ENCODE measurements at places on chromosomes 6 and 20.
A peak's percentile ranks its signal among the peaks of the same experiment; 100 is the strongest.

DNA sequence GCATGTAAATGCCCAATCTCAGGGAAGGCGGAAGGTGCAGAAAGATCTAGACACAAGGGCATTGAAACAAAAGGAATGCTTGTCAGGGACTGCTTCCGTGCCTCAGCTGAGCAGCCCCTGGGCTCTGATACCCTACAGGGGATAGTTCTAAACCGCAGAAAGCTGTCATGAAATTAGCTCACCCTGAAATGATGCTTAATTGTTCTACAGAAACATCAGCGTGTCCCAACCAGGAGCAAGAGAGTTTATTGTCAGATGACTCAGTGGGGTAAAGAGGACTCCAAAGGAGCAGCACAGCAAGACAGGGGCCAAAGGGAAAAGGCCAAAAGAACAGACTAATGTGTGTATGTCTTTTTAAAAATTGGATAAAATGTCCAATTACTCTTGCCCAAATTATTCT is 258.4 kb upstream of the JARID2 start:
- no peak for DNase-seq

DNA sequence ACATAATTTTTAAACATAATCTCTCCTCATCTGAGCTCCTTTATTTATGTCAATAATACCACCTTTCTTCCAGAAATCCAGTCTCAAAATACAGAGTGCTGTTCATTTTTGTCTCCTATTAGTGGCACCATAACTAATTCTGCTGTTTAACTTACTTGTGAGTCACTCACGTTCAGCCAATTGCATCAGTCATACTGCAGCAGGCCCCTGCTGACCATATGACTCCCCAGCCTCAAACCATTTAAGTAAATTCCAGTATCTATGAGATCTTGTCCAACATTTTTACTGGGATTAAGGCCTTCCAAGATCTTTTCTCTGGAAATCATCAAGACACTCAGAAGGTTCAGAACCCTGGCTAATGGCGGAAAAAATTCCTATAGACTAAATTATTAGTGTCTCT is 982.2 kb upstream of the MAP3K7 start:
- DNase-seq: no peak

DNA sequence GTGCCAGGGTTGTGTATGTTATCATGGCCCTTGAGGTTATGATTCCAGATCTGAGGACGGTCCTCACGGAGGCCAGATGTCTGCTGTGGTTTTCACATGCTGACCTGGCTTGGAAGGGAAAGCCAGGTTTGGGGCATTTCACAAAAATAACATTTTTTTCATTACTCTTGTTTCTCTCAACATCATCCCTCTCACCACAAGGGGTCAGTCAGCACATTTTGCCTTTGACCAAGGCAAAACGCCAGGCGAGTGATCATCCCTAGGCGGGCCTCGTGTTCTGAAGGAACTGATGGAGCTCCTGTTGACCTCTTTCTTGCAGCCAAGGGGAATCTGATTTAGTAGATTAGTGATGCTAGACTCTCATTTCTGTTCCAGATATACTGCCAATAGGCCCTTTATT is 133.5 kb downstream of the TBC1D7 start:
- DNase-seq: no peak

- no peak for DNase-seq
These were observed 31.6 kb downstream of the CNR1 start for GRCh38 chr6:88134575-88134974.

DNA sequence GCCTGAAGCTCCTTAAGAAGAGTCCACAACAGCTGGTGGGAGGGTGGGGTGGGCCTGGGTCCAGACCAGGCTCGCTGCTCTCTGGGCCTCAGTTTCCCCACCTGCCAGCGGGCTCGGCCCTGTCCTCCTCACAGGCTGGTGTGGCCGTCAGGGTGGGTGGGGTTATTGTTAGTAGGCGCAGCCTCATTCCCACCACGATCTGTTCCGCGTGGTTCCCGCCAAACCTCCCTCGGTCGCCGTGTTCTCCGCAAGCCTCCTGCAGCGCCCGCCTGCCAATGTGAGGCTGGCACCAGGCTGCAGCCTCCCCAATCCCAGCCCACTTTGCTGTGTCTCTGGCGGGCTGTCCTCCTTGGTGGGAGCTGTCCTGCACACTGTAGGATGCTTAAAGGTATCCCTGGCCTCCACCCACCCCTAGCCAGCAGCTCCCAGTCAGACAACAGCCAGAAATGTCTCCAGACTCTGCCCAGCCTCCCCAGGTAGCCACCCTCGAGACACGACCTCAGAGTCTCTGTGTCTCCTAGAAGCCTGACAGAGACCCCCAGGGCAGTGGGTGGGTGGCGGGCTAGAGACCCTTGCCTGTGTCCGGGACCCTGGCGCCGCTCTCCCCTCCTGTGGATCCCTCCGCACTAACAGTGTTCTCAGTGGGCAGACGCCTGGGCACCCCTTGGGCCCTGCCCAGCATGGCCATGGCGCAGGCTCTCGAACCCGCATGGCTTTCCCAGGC is 15.3 kb downstream of the SLC17A9 start:
- DNase-seq: no peak

DNA sequence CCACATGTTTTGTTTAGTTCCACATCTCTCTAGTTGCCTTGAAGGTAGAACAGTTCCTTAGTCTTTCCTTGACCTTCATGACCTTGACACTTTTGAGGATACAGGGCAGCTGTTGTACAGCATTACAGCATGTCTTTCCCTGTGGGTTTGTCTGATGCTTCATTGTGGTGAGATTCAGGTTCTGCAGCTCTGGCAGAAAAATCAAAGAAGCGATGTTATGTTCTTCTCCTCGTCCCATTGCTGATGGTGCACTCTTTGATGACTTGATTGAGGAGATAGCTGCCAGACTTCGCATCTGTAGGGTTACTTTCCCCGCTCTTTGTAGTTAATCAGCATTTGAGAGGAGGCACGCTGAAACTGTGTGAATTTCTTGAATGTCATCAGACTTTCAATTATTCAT is 12.0 kb downstream of the CEBPB start:
- no peak for DNase-seq

DNA sequence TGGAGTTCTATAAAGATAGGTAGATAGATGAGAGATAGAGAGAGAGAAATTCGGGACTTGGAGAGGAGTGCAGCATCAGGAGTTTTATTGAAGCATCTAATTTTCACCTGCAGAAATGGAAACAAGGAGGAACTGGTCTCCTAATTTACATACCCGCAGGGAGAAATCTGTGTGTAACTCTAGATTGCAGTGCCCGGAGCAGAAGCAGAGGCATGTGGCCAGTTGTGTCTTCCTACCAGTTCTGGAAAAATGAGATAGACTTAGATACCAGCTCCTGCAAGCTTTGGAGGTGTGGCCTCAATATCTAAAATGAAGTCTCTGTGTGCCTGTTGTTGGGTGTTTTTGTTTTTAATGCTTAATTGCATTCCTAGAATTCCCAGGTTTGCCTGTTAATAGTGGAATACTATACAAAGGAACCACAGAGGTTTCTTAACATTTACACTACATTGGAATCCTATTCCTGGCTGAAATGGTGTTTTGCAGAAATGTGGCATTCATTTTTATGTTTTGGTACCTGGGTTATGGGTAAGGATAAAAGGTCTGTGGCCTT is 57.4 kb downstream of the DTD1 start:
- no peak for DNase-seq

DNA sequence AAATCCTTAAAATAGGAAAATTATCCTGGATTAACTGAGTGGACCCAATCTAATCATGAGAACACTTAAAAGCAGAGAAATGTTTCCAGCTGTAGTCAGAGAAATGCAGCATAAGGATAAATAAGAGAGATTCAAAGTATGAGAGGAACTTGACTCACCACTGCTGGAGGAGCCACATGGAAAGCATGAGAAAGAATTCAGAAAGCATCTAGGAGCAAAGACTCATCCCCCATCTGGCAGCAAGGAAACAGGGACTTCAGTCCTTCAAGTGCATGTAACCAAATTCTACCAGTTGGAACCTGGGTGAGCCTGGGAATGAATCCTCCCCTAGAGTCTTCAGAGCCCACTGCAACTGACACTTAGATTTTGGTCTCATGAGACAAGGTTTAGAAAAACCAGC is 33.7 kb downstream of the RNF146 start:
- no peak for DNase-seq

DNA sequence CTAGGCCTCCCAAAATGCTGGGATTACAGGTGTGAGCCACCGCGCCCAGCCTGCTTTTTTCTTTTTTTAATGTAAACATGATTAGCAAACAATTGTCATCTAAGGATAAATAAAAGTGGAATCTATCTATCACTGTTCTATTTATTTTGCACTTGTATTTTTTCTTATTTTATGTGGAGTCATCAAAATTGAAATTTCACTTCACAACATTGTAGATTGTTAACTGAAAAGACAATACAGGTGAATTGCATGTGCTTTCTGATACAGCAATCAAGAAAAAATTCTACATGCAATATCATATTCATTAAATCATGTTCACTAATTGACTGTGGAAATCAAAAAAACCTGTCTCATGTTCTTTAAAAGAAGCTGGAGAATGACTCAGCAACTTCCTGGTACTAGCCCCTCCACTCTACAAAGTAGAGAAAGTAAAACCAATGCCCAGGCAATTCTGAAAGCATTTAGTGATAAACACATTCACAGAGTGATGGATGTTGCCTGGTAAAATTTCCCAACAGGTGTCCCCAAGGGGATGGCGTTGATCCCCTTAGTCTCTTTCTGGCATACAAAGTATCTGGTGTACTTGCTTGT is 10.7 kb upstream of the RFX6 start:
- no peak for DNase-seq

DNA sequence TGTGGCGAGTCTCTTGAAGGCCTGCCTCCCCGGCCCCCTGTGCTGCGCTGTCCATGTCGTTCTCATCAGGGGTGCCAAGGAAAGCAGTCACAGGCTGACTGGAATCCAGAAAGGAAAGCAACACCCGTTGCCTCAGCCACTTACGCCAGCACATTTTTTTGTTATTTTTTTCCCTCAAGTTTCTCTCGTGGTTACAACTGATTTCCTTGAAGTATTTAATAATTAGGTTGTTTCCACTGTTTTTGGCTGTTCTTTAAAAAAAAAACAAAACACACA is 17.9 kb upstream of the SLC22A1 start:
- no peak for DNase-seq

DNA sequence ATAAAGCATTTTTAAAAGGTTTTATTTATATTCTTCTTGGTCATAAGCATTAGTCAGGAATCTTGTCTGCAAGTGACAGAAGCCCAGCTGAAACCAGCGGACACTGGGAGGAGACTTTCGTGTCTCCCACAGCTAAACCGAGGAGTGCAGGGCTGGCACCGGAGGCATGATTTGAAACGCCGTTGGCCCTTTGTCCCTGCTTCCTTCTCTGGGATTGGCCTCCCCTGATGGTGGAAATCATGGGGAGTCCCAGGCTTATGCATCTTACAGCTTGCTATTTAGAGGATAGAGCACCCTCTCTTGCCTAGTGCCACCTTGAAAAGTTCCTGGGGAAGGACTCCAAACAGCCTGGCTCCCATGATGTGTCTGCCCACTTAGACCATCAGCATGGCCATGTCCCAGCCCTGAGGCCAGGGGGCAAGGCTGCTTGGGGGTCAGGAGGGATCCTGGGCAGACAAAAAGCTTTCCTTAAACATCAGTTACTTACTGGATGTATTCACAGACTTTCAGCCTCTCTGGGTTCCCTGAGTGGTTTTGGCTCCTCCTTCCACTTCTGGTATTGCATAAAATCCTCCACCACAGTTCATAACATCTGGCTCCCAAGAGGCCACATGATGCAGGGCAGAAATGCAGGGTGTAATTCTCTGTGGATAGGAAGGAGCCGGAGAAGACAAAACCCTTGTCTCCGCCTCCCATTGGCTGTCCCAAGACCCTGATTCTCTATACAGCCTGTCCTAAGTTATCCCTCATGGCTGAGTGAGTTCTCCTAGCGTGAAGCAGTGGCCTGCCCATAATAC is 49.3 kb upstream of the INSM1 start:
- DNase-seq: peak; percentile 18

GRCh38 chr6:90003941-90004340 is 109.7 kb downstream of the GJA10 start:
- DNase-seq: no peak

DNA sequence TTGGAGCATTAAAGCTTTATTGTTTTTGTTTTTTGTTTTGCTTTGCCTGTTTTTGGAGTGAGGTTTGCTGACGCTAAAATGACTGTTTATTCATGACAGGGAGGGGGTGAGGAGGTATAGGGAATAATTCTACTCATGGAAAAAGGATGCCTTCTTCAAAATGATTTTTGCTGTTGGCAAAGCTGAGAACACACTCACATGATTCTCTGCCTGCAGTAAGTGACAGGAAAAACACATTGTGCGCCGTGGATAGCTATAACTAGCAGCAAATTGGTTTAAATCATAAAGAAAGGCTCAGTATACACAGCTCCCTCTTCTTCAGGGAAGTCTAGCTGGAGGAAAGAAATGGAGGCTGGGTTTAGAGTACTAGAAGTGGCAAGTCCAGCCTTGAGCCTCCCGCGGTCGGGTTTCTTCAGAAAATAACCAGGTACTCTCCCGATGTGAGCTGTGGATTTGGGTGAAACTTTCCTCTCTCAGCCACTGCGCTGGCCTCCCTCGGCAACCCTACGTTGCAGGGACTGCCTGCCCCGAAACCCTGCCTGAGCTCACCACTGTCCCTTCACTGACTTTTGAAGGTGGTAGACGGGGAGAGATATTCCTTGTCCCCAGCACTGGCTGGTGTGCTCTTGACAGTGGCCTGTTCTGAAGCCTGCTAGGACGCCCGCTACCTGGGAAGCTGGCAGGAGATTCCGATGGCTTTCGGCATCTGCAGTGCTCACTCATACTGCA is 278.2 kb downstream of the NRN1 start:
- peak; percentile 48 for DNase-seq

DNA sequence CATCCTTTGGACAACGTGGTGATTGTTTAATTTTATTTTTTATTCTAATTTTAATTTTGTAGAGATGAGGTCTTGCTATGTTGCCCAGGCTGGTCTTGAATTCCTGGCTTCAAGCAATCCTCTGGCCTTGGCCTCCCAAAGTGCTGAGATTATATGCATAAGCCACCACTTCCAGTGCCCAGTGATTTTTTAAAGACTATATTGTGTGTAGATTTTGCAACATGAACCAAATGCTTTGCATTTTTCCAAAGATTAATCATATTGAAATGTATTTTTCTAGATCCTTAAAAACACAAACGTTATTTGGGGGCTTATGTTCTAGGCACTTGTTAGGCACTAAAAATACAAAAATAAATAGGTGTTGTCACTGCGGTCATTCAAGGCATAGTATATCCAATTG is 117.6 kb upstream of the CCN2 start:
- no peak for DNase-seq

- no peak for DNase-seq
These were observed 661 bp upstream of the HEBP2 start for GRCh38 chr6:138403324-138403800.

- DNase-seq: peak; percentile 48
These were observed 5.7 kb downstream of the SIM1 start for GRCh38 chr6:100458841-100459591.

GRCh38 chr6:136464148-136464547 is 86.1 kb downstream of the MAP7 start:
- DNase-seq: no peak

- DNase-seq: no peak
These were observed 38.7 kb downstream of the KAT14 start for GRCh38 chr20:18176318-18176785.

- no peak for DNase-seq
These were observed 27.9 kb upstream of the CCR6 start for GRCh38 chr6:167094820-167095637.

GRCh38 chr20:14951707-14952418 is 614.5 kb upstream of the FLRT3 start:
- DNase-seq: no peak
